ENCODE measurements at places on chromosomes 2 and 18.

DNA sequence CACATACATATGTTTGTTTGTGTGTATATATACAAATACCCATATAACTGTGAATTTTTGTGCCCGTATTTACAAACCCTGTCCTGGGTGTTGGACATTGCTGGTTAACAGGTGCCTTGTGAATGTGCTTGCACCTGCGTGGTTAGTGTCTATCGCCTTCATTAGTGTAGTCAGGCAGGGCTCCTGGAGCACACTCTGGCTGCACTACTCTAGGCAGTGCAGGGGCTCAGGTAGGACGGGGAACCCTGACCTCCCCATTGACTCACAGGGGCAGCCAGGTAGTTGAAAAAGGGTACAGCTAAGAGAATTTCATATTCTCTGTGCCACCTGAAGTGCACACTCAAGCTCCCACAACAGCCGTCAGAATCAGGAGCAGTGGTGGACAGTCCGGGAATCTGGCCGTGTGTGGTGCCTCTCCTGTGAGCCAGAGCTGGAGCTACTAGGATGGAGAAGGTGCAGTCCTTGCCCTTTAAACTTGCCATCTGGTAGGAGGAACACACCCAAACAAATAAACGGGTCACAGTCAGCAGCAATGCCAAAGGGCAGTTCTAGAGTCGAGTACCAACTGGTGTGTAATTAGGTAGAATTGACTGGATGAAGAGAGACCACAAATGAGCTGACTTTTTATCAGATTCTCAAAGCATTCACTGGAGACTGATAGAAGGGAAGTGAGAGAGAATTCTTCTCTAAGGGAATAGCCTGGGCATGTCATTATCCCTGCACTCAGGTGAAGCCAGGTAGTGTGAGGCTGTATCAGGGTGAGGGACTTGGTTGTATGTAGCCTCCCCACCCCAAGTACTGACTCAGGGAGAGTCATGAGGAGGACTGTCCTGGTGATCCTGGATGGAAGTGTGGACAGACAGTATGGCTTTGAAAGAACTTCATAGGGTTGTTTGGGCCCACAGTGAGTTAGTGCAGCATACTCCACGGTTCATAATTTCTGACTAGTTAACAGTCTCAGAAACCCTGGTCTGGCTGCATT is 44.1 kb downstream of the FARP2 start:
- H3K4me1 ChIP-seq: no peaks in the 10 kb centered on the region
- no peak for DNase-seq
- no peaks in the 10 kb centered on the region for H3K27me3 ChIP-seq
- H3K27ac ChIP-seq: no peak overlapping the region
- H3K36me3 ChIP-seq: no peaks in the 10 kb centered on the region

- DNase-seq: peak; percentile 96
- no peaks in the 10 kb centered on the region for H3K27me3 ChIP-seq
- H3K4me3 ChIP-seq: peak overlapping the region; percentile 7
- peak overlapping the region; percentile 100 for H3K27ac ChIP-seq
- H3K4me1 ChIP-seq: peaks cover 85% of the 10 kb centered on the region
Observed at GRCh38 chr2:207334624-207335371, 169.1 kb upstream of the KLF7 start.

- H3K27ac ChIP-seq: no peak overlapping the region
- no peak overlapping the region for H3K4me3 ChIP-seq
- no peak for DNase-seq
- peaks cover 12% of the 10 kb centered on the region for H3K4me1 ChIP-seq
- H3K27me3 ChIP-seq: no peaks in the 10 kb centered on the region
Observed at GRCh38 chr2:72815655-72816278, 10.1 kb downstream of the EXOC6B start.

- no peak for DNase-seq
- no peak overlapping the region for H3K4me3 ChIP-seq
- H3K27ac ChIP-seq: no peak overlapping the region
- H3K4me1 ChIP-seq: no peaks in the 10 kb centered on the region
- no peaks in the 10 kb centered on the region for H3K36me3 ChIP-seq
Observed at GRCh38 chr2:233676046-233676445, 4.3 kb downstream of the UGT1A9 start.

DNA sequence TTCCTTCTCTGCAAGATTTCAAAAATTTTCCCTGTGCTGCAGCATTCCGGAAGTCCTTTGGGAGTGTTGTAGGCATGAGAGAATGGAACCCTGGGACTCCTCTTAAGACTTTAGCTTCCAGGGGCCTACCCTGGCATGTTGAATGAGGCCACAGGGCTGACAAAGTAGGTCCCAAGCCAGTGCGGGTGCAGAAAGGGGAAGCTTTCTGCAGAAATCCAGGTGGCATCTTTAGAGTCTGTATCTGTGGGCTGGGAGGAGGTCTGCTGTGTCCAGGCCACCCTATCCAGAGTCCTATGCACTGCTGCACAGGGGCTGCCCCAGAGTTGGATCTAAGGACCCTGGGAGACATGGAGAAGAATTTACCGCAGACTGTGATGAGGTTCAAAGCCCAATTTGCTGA is 1.9 kb upstream of the SIX2 start:
- H3K27me3 ChIP-seq: peaks cover 96% of the 10 kb centered on the region
- no peak overlapping the region for H3K4me3 ChIP-seq
- no peak overlapping the region for H3K27ac ChIP-seq
- H3K36me3 ChIP-seq: no peaks in the 10 kb centered on the region
- no peak for DNase-seq
